Epithelial cell of proximal tubule (primary cell): ENCODE measurements at places on chromosomes 3 and 15. TPM values are rescaled to one million over a fixed set of nuclear protein-coding genes. Genes with fewer than 3 reads are reported as not detected.

Gene VWA5B2
- total RNA-seq = not detected in 2 replicates

Gene AMT
- total RNA-seq = 2.3 and 2.5 TPM in 2 replicates

Gene CPNE4
- 4.1 TPM in 1 of 2 replicates, not detected in the other for total RNA-seq

Gene ZNF502
- 2.2 and 4.7 TPM in 2 replicates for total RNA-seq

Gene CNTN3
- 0.46 and 2.9 TPM in 2 replicates for total RNA-seq

Gene ALPK3
- total RNA-seq = 24.7 and 30.8 TPM in 2 replicates

Gene CCDC13
- 0.65 and 1.7 TPM in 2 replicates for total RNA-seq

Gene SPESP1
- total RNA-seq = 0.51 and 2.1 TPM in 2 replicates

Gene SYNM
- total RNA-seq = 2.1 and 2.8 TPM in 2 replicates

Gene TRANK1
- 2.0 and 3.7 TPM in 2 replicates for total RNA-seq

Gene ZNF774
- 1.1 and 5.9 TPM in 2 replicates for total RNA-seq

Gene POPDC2
- total RNA-seq = 0.06 and 0.51 TPM in 2 replicates

Gene PRTG
- total RNA-seq = 4.4 and 10.1 TPM in 2 replicates

Gene HOMER2
- 41.4 and 48.8 TPM in 2 replicates for total RNA-seq

Gene STRIT1
- not detected in 2 replicates for total RNA-seq

Gene RLBP1
- total RNA-seq = not detected in 2 replicates
